ENCODE measurements at places on chromosomes 11 and 22. TPM values are rescaled to one million over a fixed set of nuclear protein-coding genes. Genes with fewer than 3 reads are reported as not detected.

KCNJ1 gene
- not detected for total RNA-seq

CCDC116 gene
- total RNA-seq = 0.27 TPM

DNA sequence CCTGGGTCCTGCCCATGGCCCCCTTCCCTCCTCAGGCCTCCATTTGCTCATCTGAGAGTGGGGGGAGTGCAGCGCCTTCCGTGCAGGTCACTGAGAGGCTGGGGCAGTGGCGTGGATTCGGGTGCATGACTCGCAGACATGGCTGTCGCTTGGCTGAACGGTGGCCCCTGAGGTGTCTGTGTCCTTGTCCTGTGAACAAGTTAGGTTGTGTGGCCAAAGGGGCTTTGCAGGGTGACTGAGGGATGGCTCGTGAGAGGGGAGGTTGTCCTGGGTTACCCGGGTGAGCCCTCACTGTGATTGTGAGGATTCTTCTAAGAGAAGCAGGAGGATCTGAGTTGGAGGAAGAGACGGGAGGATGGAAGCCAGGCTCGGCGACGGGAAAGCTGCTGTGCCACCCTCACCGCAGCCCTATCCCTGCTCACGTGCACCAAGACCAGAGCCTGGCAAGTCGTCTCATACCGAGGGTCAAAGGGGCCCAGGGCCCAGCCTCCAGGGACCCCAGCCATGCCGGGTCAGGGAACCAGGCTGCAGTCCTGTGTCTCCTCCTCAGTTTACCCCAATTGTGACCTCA, 79.1 kb downstream of the KCNQ1 start:
- no peaks in the 10 kb centered on the region for H3K36me3 ChIP-seq
- H3K27me3 ChIP-seq = no peaks in the 10 kb centered on the region
- H3K27ac ChIP-seq = no peak overlapping the region
- peak; percentile 5 for DNase-seq
- peaks cover 19% of the 10 kb centered on the region for H3K4me1 ChIP-seq
- no peak overlapping the region for H3K4me3 ChIP-seq

CHRNA10 gene
- 0.57 TPM for total RNA-seq

FJX1 gene
- total RNA-seq = 0.62 TPM

KCNC1 gene
- not detected for total RNA-seq
